ENCODE measurements at places on chromosomes 1 and 21.

- DNase-seq = no peak
Observed at GRCh38 chr1:167605576-167605975, 24.5 kb upstream of the RCSD1 start.

- no peak for DNase-seq
Observed at GRCh38 chr1:211591980-211592493, 13.1 kb upstream of the SLC30A1 start.

DNA sequence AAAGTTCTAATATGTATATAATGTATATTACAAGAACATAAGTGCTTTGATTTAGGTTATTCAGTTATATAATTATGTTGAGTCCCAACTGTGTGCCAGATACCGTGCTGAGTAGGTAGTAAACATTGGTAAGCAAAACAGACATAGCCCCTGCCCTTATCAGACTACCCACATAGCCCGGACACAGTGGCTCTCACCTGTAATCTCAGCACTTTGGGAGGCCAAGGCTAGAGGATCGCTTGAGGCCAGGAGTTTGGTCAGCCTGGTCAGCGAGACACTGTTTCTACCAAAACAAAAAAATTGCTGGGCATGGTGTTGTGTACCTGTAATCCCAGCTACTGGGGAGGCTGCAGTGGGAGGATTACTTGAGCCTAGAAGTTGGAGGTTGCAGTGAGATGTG, 30.7 kb downstream of the RNF11 start:
- DNase-seq = no peak

GRCh38 chr1:31423418-31423947, 10.5 kb downstream of the SERINC2 start:
- DNase-seq = no peak

DNA sequence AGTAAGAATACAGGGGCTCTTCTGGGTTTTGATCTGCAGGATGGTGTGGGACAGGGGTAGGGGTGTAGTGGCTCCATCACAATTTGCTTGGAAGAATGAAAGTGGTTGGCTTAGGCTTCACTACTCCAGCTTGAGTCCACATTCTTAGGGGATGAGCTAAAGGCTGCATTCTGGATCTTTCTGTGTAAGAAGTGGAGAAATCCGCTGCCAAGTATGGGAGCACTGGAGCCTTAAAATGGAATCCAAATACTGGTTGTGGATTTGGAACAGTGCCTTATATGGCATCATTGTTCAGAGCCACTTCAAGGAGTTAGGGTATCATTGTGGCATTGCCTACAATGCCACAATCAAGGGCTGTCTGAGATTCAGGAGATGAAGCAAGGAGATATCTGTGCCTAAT, 187.1 kb downstream of the LMO4 start:
- DNase-seq = no peak

- DNase-seq = no peak
Observed at GRCh38 chr1:229181419-229181818, 89.5 kb upstream of the RAB4A start.

DNA sequence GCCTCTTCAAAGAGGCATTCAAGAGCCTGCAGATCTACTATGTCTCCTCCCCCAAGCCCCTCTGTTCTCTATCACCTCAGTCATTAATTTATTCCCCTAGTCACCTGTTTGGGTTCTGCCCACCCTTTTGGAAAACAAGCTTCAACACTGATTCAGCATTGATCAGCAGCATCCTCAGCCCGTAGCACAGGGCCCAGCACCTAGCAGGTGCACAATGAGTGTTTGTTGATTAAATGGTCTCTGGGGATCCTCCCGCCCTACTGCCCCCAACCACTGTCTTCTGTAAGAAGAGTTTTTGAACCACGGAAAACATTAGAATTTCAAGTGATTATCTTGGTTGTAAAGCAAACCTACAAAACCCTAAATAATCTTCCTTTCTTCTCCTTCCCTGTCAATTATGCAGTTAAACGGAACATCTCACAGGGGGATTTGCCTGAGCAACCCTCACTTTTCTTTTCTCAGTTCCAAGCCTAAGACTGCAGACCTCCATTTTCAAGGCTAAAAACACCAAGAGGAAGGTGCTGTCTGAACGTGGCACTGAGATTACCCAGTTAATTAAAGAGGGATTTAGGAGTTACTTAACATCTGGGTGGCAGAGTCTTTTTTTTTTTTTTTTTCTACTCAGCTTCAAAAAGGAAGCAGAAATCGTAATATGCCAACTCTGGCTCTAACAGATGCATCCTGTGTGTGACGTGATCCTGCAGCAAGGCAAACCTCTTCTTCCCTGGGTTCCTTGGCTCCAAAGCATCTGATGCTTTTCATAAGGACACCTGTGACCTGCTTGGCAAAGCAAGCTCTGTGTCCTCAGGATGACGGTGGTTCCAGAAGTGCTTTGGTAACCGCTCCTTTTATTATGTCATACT, 163.0 kb downstream of the KAZN start:
- no peak for DNase-seq

DNA sequence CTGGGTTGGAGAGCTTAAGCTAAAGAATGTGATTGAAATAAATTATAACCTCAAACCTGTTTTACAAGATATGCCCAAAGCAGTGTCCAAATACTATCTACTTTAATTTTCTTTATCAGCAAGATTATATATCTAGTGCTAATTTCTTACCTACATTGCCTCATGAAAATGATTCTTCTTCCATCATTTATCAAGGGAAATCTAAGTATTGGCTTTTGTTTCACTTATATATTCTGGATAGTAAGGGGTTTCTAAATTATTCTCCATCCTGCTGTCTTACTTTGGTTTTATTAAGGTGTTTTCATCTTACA, 81.2 kb downstream of the PHTF1 start:
- no peak for DNase-seq

DNA sequence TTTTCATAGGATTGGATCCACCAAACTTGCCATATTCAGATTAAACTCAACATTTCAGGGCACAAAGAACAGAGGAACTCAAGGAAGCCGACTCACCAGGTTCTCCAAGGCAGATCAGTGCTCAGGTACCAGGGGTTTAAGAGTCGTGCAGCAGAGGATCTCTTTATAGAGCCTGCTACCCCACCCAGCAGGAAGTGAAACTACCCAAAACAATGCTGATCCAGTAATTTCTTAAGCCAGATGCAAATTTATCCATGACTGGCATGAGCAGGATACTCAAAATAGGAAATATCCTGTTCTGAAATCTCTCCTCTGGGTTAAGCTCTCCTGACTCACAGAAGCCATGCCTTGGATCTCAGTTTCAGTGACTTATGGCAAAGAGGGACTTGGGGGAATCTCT, at the start of gene SPRR2A:
Gene SPRR2A, minus strand, starts transcription at position 138 of the 400 bp plus-strand sequence. CDS start 777 bp downstream, outside the sequence.
- DNase-seq = no peak

- no peak for DNase-seq
Observed at GRCh38 chr1:61162520-61163258, 80.3 kb downstream of the NFIA start.

DNA sequence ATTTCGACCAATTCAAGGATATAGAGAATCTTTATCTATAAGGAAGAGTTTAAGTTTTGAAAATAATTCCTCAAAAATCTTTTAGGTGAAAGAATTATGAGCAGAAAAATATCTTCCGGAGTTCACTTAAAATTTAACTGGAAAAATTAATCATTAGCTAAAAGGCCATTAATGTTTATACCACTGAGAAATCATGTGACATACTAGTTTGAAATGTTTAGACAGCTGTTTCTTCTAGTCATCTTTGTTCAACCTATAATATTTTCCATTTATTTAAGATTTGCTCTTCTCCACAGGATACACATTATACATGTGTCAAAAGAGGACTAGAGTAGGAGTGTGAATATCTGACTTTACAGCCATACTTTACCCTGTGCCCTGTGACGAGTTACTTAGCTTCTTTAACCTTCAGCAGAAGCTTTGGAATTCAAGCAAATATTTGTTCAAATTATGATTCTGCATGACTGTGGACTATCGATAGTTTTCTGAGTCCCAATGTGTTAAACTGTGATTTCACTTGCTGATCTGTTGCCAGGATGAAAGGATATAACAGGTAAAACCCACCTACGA, 374.8 kb downstream of the BRINP3 start:
- no peak for DNase-seq

Measured in NCI-H2081 treated with DMSO at 0.1 percent for 48 hours (cell line).